GM12878 (cell line): ENCODE measurements at places on chromosomes 5 and 9. TPM values are rescaled to one million over a fixed set of nuclear protein-coding genes. Genes with fewer than 3 reads are reported as not detected.

The TAS2R1 gene
- polyA plus RNA-seq: not detected in 2 replicates

The TMEM252 gene
- polyA plus RNA-seq: not detected in 2 replicates

DNA sequence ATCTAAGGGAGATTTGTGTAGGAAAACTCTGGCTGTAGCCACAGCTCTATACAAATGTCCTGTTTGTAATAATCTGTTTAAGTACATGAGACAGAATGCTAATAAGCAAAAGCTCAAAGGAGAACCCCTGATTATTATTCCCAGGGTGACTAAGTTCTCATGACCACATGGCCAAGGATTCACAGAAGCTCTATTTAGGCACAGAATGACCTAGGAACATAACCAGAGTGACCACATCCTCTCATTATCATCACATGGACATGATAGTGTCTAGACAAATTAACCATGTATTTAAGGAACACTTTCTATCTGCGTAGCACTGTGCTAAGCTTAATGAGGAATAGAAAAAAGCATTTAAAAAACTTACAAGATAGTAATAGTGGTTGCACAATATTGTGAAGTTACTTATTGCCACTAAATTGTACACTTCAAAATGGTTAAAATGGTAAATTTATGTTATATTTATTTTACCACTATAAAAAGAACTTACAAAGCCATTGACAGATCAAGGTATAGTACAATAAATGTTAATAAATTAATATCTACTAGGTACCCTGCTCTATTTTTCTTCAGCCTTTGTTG lies 56.3 kb downstream of the STX17 start:
- DNase-seq: peak; percentile 12

The ANKRD31 gene
- polyA plus RNA-seq: 0.10 TPM in 1 of 2 replicates, not detected in the other

DNA sequence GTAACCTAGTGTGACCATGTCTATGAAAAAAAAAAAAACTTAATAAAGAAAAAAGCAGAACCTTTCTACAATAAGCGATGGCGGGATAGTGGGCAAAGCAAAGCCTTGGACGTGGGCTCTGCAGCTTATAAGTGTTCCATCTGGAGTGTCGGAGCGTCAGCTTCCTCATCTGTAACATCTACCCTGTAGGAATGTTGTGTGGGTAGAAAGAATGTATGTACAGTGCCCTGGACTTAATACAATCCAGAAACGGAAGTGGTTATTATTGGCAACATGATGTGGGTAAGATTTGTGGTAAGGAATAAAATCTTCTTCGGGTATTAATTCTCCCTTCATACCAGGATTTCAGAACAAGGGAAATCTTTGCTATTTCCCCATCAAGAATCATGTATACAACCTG lies 66.5 kb downstream of the SEMA5A start:
- no peak for DNase-seq

DNA sequence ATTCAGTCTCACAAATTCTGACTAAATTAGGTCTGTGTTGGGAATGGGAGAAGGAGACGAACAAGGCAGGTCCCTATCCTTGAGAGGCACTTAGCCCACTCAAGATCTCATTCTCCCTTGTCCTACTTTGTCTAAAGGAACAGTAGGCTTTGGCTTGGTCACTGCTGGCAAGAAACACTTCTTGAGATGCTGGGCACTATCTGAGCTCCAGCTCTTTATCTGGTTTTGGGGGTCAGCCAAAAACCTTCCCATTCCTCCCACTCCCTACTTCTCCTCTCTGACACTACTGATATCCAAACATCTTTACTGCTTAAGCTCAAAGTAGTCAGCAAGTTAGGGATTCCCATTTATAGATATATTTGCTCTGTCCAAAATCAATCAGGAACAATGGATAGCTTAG lies 155.2 kb downstream of the MAPKAP1 start:
- no peak for DNase-seq

GRCh38 chr5:88245893-88246244 lies 22.8 kb downstream of the TMEM161B start:
- DNase-seq: no peak

DNA sequence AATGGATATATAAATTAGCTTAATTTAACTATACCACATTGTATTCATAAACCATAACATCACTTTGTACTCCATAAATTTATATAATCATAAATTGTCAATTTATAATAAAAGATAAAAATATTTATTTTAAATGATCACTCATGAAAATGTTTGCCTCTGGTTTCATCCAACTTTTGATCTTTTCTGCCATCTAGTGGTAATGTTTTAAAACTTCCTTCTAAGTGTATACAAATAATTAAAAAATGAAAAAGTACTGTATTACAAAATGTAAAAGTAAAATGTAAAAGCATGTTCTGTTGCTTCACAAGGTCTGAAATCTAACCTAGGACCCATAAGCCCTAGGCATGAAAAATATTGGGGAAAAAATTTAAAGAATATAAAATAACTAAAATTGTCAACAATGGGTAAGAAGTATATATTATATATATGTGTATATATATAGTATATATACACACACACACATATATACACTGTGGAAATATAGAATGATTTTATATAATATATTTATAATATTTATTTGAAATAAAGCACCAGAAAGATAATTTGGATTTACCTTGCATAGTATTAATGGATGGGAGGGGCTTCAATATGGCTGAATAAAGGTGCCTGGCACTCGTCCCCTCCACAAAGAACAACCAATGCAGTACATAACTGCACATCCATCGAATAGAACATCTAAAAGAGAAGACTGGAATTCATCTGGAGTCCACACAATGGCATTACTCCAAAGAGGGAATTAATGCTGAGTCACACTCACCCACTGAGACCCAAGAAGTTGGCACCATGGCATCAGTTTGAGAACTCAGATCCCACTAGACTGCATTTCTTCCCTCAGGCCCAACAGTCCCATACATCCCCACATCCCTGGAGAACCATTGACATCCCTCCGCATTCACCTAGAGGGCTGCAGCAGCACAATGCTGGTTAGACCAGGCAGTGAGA lies 32.5 kb downstream of the ANXA1 start:
- no peak for DNase-seq

DNA sequence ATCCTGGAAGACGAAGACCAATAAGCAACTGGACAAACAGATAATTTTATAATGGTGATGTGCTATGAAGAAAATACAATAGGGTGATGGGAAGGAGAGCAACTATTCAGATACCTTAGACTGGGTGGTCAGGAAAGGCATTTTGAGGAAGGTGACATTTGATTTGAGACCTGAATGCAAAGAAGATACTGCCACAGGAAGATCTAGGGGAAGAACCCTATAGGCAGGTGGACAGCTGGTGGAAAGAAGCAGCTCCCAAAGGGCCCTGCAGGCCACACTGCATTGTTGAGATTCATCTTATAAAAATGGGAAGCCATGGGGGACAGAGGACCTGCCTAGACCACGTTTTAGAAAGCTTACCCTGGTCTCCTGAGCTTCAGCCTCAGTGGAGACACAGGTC lies 19.7 kb upstream of the CTNNA1 start:
- DNase-seq: no peak

GRCh38 chr9:36844961-36845360 lies 189.1 kb downstream of the PAX5 start:
- DNase-seq: no peak

- no peak for DNase-seq
These were observed 14.0 kb upstream of the RNU6ATAC start for GRCh38 chr9:134178394-134178767.

DNA sequence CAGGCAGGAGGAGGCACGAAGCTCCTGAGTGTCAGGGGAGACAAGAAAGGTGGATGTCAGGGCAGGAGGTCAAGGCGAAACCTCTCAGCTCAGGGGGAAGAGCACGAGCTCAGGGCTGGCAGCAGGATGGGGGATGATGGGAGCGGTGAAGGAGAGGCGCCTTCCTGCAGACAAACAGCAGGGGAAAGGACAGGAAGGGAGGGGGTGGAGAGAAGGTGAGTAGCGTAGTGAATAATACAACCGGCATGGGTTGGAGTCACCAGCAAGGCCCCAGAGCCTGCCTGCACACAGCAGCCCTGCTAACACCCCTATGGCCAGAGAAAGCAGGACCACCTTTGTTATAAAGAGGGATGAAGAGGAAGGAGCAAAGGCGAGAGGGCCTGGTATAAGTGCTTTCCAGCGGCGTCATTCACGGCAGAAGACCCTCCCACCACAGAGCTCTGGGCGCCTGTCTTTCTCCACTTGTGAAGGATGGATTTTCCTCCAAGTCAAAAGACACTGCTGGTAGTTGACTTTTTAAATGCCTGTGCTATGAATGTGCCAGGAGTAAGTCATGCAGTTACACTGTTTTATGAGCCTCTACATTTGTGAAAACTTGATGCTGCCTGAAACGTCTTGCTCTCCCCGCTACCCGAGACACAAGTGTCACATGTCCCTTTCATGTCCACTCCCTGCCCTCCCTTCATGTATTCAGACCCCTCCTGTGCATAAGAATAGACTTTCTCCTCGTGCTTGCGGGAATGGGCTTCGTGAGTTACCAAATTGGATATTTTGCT lies 84.8 kb upstream of the IRX1 start:
- DNase-seq: no peak

DNA sequence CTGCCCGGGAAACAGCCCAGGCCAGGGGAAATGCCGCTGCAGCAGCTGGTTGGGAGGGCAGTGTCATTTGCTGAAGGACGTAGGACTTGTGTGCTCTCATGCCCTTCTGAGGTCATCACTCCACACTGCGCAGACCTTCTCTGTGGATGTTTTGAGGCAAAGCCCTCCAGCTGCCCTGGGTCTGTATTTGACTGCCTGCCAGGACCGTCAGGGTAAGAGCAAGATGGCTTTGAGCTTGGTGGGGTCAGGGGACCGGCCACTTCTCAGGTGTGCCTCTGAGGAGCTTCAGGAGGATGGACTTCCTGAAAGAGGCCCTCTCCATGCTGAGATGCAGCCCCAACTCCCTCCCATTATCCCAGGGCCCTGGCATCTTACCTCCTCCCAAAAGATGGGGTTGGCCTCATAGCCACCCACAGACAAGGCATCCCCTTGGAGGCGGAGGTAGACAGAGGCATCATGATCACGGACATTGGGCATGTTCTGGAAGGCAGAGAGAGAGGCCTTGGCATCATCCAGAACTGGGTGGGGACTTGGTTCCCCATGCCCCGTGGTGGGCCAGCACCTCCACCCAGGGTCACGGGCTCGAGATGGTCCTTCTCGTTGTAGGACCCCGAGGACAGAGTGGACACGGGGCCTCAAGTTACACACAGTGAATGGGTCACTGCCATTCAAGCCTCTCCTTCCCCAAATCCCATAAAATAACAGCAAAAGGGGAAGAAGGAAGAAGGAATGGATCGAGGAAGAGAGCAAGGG lies 19.4 kb downstream of the SARDH start:
- DNase-seq: no peak

GRCh38 chr5:175642998-175643397 lies 14.9 kb upstream of the HRH2 start:
- DNase-seq: no peak

GRCh38 chr9:133121198-133121914 lies at the start of gene RALGDS:
Gene RALGDS (minus strand): TSS chr9:133121240. CDS start chr9:133121154, 86 bp downstream.
- DNase-seq: no peak

GRCh38 chr9:111063332-111063731 lies 25.1 kb upstream of the LPAR1 start:
- DNase-seq: no peak

GRCh38 chr5:10863763-10864383 lies 102.8 kb upstream of the DAP start:
- peak; percentile 8 for DNase-seq

DNA sequence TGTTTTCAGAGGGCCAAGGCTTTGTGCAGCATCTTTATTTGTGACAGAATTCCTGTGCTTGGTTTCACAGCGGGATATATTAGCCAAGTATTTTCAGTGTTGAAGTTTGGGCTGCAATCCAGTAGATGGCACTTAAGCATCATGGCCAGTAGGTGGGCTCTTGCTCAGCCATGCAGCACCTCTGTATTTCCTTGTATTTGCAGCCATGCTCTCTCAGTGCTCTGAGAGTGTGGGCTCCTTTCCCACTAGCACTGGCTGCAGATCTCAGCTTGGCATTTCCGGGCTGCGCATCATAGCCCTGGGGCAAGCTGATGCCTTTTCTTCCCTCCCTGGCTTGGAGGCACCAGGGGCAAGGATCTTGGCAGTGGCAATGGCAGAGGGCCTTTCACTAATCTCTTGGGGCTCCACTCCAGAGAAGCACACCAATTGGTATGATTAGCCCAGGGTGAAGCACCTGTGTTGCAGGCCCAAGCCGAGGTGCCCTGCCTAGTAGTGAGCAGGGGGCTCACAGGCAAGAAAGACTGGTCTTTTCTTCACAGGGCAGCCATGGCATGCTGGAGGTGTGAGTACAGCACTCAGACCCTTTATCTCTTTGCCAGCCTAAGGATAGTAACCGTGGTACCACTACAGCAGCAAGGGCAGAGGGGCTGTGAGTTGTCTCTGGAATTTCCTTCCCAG lies 48.3 kb downstream of the SLCO6A1 start:
- DNase-seq: no peak

The RASEF gene
- polyA plus RNA-seq: not detected in 2 replicates

DNA sequence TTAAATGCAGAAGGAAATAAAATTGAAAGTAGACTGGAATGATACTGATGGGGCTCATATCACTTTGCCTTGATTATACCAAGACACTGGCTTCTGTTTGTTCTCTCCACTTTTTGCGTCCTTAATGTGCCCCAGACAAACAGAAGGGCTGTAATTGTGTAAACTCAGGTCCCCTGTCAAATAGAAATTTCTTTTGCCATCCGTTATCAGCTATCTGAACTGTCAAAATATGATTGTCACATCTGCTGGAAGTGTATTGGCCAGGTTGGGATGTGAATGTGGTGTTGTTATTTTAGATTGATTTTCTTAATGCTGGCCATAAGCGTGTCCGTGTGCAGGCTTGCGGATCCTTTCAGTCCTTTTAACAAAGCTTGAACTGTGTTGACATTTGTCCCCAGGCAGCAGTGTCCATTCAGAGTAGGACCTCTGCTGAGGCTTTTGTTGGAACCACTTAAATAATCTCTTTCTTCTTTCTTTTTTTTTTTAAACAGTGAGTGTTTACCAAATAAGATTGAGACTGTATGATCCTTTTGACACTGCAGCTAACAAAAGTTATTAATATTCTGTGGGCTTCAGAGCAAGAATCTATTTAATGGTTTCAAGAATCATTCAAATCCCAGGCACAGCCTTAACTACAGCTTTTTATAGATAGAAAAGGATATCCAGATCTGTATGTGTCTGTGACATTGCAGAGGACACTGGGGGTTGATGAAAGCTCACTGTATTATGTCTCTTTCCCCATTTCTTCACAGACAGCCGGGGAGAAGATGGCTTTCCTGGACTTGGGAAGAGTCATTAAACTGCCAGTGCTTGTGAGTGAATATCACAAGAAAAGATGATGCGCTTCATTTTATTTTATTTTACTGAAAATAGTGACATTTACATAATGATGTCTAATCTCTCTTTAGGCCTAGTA lies 171.7 kb downstream of the ZNF608 start:
- no peak for DNase-seq

The HAVCR1 gene
- polyA plus RNA-seq: not detected in 2 replicates

DNA sequence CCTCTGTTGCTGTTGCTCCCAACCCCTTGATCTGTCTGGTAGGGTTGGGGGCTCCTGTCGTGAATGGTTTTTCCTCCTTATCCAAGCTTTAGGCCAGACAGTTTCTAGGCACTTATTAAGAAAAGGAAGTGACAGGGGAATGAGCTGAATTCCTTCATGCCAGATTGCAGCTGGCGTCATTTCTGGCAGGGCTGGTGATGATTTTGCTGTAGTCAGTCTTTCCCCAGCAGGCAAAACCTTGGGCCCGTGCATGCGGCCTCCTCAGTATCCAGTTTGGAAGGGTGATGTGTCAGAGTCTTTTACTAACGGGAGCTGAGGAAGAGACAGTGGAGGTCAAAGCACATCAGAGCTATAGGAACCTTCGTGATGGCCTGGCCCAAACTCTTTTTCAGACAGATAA lies 58.8 kb downstream of the COL27A1 start:
- DNase-seq: no peak

The CNTNAP3 gene
- 0.27 TPM in 1 of 2 replicates, not detected in the other for polyA plus RNA-seq

GRCh38 chr9:86669422-86669821 lies 277.9 kb downstream of the GAS1 start:
- DNase-seq: no peak

GRCh38 chr5:71767661-71768060 lies 48.6 kb downstream of the CARTPT start:
- no peak for DNase-seq
